ENCODE measurements at places on chromosomes 16 and 17. TPM values are rescaled to one million over a fixed set of nuclear protein-coding genes. Genes with fewer than 3 reads are reported as not detected.

The VMO1 gene
- total RNA-seq: not detected

The CDH8 gene
- total RNA-seq: under 0.01 TPM

The RRAD gene
- total RNA-seq: 0.27 TPM

The NPIPA7 gene
- 0.27 TPM for total RNA-seq

The MC1R gene
- 15.9 TPM for total RNA-seq

The OR4D1 gene
- total RNA-seq: 0.81 TPM

The PRSS36 gene
- total RNA-seq: 1.1 TPM

The NPIPB13 gene
- 1.9 TPM for total RNA-seq

The CDH1 gene
- total RNA-seq: 1.1 TPM

The RTN4RL1 gene
- 1.6 TPM for total RNA-seq

The LRRC46 gene
- 0.27 TPM for total RNA-seq

The KRTAP1-5 gene
- total RNA-seq: not detected

The FN3K gene
- total RNA-seq: 2.7 TPM

The CPD gene
- total RNA-seq: 21.5 TPM

The CENPX gene
- total RNA-seq: 32.3 TPM

The NGFR gene
- 0.27 TPM for total RNA-seq

The HEATR9 gene
- total RNA-seq: not detected

The SLFN12 gene
- total RNA-seq: 3.2 TPM

The BAIAP3 gene
- 27.7 TPM for total RNA-seq

The MYH8 gene
- total RNA-seq: not detected

The HCRT gene
- total RNA-seq: not detected

Data from hematopoietic multipotent progenitor cell (in vitro differentiated cells).